ENCODE measurements at places on chromosomes 6 and 20.

GRCh38 chr6:127299522-127300240 is 33.0 kb downstream of the RNF146 start:
- no peak for DNase-seq

GRCh38 chr6:1381481-1382330 is 7.7 kb upstream of the FOXF2 start:
- DNase-seq, result no peak

GRCh38 chr20:49078310-49078709 is 32.2 kb downstream of the CSE1L start:
- no peak for DNase-seq

GRCh38 chr20:62709537-62709905 is 885 bp downstream of the NTSR1 start:
- DNase-seq, result no peak

GRCh38 chr20:19354950-19355349 is 142.5 kb downstream of the SLC24A3 start:
- no peak for DNase-seq

DNA sequence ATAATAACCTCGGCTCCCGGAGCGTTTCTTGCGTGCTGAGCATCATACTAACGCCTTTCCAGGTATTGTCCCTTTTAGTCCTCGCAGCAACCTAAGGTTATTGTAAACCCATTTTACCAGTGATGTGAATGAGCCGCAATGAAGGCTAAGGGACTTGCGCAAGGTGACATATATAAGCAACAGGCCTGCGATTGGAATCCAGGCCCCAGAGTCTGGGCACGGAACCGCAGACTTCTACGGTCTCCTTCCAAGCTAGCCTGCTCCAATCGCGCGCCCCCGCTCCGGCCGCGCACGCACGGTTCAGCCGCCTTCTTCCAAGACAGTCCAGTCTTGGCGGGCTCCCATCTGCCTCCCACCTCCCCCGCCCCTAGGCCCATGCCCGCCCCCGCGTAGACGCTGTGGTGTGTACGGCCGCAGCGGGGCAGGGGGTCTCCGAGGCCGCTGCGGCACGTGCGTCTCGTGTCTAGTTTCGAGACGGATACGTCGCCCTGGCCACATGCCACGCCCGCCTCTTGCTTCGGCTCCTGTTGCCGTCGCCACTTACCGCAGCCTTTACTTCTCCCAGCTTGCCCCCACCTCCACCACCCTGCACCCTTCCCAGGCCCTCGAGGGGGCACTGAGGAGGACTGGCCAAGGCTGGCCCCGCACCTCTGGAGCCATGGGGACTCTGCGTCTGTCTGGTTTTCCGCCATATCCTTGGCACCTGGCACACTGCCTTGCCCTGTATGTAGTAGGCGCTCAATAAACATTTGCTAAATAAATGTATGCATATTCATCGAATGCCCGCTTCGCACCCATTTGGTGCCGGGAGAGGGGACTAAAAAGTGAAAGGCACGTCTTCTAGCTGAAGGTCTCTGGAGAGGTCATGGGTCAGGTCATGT is 855 bp upstream of the GFOD1 start:
- DNase-seq, result peak; percentile 61

GRCh38 chr20:9258901-9259300 is 190.0 kb downstream of the PLCB4 start:
- DNase-seq, result no peak

GRCh38 chr20:24676353-24676977 is 207.0 kb downstream of the SYNDIG1 start:
- DNase-seq, result no peak

- no peak for DNase-seq
Measured at GRCh38 chr6:44942798-44943197, 385.3 kb upstream of the RUNX2 start.

DNA sequence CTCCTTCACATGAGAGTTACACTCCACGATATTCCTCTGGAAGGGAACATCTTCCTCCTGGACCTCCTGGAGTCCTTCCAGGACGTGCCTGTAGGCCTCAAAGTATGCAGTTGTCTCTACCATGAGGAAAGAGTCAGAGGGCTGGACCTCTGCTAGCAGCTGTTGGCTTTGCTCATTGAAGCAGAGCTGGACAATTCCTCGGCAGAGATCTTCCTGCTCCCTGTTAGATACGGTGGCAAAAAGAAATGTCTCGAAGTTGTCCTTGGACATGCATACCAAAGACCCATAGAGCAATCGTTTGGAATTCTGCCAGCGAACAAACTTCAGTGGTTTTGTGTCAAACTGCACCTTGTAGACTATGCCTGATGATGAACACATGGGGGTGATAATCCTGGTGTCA is 7.7 kb downstream of the ZNFX1 start:
- DNase-seq, result no peak

- DNase-seq, result no peak
Measured at GRCh38 chr6:43710576-43710975, 23.0 kb upstream of the MRPS18A start.

DNA sequence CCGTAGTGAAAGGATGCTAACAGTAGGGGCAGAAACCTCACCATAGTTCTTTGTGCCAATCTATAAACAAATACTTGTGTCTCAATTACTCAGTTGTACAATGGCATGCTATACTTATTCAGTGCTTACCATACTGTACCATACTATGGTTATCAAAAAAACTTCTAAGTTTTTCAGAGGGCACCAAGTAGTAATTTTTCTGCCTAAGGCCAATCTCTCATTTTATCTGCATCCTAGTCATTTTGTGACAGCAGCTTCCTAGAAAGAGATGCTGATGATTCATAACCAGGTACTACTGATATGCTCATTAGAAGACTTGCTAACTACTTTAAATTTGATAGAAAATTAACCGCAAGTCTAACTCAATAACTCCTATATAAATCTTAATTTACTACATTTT is 42.9 kb downstream of the TMEM244 start:
- no peak for DNase-seq

- DNase-seq, result no peak
Measured at GRCh38 chr6:141282263-141282662, 850.5 kb upstream of the GJE1 start.

DNA sequence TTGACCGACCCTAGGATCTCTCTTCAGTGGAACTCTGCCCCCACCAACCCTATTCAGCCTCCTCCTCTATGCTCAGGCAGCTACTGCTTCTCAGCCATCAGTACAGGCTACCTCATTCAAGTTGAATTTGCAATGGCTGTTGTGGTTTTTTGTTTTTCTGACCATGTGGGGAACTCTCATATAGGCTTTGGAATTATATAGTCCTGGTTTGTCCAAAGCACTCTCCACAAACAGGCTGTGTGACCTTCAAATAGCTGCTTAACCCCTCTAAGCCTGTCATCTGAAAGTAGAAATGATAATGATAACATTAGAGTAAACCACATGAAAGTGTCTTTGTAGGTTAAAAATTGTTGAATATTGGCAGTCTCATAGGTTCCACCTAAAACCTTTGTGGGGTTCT is 80.3 kb downstream of the UNC5CL start:
- DNase-seq, result no peak

- DNase-seq, result no peak
Measured at GRCh38 chr20:24018796-24019195, 30.2 kb upstream of the GGTLC1 start.

GRCh38 chr6:30547454-30547853 is 8.8 kb downstream of the GNL1 start:
- no peak for DNase-seq

GRCh38 chr6:112016320-112016719 is 37.6 kb upstream of the CCN6 start:
- no peak for DNase-seq

DNA sequence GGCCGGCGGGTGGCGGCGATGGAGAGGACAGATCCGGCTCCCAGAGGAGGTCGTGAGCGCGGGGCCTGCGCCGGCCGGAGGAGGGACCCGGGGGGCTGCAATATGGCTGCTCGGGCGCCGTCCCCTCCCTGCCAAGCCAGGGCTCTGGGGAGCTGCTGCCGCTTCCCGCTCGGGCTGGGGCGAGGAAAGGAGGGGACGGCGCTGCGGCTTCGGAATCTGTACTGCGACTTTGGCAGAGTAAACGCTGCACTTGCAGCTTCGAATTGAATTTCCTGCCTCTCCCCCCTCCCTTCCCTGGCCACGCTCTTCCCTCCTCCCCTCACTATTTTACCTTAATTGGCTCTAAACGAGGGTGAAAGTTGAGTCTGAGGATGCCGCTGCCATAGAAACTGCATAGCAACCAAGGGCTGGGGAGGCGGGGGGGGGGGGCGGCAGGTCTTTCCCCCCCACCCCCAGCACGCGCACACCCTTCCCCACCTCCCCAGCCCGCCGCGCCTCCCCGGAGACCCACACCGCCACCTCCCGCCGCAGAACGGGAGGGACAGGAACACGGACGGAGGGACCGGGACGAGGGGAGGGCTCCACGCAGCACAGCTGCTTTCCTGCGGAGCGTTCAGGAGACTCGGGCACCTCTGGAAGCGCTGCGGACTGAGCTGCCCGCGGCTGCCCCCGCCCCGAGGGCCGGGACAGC is 93.9 kb downstream of the RNASET2 start:
- DNase-seq, result no peak

- DNase-seq, result no peak
Measured at GRCh38 chr6:155505608-155505989, 50.0 kb upstream of the NOX3 start.

DNA sequence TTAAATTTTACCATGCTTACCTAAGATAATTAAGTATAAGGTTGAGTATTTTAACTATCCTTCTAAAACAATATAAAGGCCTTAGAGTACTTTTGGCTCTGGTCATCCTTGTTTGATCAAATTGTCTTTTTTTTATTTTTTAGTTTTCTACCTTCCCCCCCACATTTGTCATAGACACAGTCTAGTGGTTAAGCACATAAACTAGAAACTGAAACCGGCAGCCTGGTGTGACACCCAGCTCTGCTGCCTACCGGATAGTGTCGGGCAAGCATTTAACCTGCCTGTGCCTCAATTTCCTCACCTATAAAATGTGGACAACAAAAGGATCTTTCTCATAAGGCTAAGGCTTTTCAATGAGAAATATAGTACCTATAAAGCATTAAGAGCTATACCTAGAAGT is 21.6 kb upstream of the TULP4 start:
- DNase-seq, result no peak

DNA sequence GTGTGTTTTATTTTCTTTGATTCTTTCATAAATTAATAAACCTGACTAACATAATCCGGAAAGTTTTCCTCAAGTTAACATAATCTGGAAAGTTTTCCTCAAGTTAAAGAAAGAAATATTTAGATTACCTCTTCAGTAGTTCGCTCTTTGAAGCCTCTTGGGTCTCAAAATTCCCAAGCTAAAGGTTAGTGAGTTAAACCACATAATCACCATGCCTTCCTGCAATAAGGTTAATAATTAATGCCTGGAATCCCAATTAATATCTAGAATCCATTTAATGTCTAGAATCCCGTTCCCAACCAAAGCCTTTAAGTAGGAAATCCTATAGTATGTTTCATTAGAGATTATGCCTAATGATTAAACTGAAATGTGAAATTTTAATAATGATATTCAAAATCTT is 12.9 kb downstream of the DCDC2 start:
- no peak for DNase-seq

DNA sequence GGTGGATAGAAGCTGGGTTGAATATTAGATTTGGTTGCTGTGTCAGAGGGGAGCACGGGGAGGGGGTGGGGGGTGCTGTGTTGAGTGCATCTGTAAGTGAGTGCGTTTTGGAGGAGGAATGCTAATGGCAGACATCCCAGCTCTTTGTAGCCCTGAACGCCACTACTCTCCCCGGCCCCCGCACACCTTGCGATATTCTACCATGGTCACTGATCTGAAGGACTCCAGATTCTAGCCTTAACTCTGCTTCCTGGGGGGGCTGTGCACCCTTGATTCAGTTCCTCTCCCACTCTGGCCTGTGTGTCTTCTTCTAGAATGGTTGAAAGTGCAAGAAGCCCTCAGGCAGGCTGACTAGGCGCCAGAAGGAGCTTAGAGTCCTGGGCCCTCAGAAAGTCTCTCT is 7.1 kb downstream of the GLP1R start:
- DNase-seq, result no peak

DNA sequence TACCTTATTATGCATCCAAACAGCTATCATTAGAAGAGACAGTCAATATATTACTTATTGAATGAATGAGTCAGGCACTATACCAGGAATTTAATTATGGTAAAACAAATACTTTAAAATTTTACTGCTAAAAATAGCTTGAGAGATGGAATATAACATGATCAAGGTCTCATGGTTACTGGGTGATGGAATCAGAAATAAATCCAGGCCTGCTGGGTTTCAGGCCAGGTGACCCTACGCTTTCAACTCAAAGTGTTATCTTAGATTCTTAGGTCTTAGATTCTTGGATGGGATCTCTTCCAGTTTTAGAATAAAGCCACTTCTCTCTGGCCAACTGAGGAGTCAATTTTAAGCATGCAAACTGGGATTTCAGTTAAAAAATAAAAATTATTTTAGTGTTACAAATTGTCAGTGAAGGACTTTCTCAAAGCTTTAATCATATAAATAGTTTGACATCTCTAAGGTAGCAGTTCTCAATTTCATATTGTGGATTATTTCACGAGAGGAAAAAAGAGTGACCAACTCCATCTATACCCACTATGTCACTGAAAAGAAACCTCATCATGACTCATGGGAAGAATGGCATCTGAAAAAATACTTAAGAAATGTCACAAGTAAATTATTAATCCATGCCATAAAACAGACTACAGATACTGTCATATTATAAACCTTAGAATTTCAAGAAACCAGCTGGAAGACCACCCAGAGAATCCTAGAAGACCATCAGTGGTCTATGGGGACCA is 283.4 kb upstream of the RUNX2 start:
- no peak for DNase-seq

DNA sequence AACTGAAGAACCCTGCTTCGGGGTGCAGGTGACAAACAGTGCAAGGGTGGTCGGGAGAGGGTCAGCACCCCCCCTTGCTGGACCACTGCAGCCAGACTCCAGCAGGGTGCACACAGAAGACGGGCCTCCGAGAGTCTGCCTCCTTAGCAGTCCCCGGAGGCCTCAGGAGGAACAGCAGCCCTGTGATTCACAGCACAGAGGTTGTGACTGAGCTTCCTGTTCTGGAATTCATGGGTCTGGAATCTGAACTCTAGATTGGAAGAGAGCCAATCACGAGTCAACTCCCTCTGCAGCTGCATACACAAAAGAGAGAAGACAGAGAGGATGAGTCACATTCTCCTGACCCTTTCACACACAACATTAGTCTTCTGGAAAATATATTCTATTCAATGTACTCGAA is 249.0 kb upstream of the OPRM1 start:
- DNase-seq, result no peak

GRCh38 chr6:131052181-131052580 is 10.9 kb downstream of the EPB41L2 start:
- DNase-seq, result no peak

Data from ureter (tissue), 1 donor.